Prostate gland (tissue), 2 donors: ENCODE measurements at places on chromosomes 1 and 21. TPM values are rescaled to one million over a fixed set of nuclear protein-coding genes. Genes with fewer than 3 reads are reported as not detected.

The PRELP gene
- 17.9 TPM for total RNA-seq

The LENEP gene
- not detected for total RNA-seq

The ZMYND12 gene
- total RNA-seq, result 12.7 TPM

The RAB7B gene
- total RNA-seq, result 16.1 TPM

The LCE2C gene
- 1.8 TPM for total RNA-seq

The RGS1 gene
- total RNA-seq, result 43.0 TPM

The RNF186 gene
- not detected for total RNA-seq

The LINGO4 gene
- total RNA-seq, result 0.59 TPM
